ENCODE measurements at places on chromosomes 1 and 21.

GRCh38 chr1:89394851-89395250 lies 31.0 kb downstream of the GBP6 start:
- DNase-seq: no peak

GRCh38 chr1:230165536-230165935 lies 98.5 kb downstream of the GALNT2 start:
- no peak for DNase-seq

- no peak for DNase-seq
These were observed 8.6 kb downstream of the SLC2A1 start for GRCh38 chr1:42950116-42950481.

GRCh38 chr1:66248746-66249145 lies 285.2 kb upstream of the SGIP1 start:
- no peak for DNase-seq

GRCh38 chr1:22500058-22500457 lies 48.4 kb downstream of the ZBTB40 start:
- no peak for DNase-seq

DNA sequence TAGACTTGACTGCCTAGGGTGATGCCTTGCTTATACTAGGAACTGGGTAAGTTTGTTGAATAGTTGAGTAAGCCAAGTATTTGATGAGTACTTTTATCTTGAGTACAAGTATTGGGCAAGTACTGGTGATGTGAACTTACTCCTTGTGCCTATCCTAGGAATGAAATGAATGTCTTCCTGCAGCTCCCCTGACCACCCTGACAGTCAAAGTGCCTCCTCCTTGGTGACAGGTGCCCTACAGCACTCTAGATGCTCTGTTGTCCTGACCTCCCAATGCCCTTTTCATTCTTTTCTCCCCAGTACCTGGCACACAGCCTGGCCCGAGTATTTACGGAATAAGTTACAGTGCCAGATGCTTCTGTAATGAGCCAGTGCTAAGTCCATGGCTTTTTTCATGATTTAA lies 25.5 kb downstream of the PCSK9 start:
- no peak for DNase-seq

GRCh38 chr1:14712136-14712535 lies 113.7 kb downstream of the KAZN start:
- DNase-seq: no peak

GRCh38 chr1:151990856-151991198 lies 2.8 kb downstream of the S100A10 start:
- DNase-seq: no peak

DNA sequence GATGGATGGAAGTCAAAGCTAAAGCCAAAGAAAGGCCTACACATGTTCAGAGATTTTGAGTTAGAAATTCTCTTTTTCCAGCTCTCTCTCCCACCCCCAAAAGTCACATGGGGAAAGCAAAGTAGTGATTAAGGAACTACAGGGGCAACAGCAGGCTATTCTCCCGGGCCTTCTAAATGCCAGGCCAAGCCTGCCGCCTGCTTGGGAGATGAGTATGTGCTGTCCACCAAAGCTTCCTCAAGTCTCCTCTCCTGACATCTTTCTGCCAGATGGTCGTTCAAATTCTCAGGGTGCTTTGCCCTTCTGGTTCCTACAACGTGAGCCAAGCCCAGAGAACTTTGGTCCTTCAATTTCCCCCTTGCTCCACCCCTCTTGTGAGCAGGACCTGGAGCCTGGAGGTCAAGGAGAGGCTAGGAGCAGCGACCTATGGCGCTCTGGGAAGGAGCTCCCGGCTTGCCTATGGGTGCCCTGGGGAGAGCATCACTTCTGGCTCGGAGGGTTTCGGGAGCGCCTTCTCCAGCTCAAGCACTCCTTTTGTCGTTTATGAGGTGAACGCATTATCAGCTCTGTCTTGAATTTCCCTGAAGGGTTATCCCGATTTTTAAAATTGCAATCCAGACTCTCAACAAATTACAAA lies 4.4 kb upstream of the PRRX1 start:
- no peak for DNase-seq

DNA sequence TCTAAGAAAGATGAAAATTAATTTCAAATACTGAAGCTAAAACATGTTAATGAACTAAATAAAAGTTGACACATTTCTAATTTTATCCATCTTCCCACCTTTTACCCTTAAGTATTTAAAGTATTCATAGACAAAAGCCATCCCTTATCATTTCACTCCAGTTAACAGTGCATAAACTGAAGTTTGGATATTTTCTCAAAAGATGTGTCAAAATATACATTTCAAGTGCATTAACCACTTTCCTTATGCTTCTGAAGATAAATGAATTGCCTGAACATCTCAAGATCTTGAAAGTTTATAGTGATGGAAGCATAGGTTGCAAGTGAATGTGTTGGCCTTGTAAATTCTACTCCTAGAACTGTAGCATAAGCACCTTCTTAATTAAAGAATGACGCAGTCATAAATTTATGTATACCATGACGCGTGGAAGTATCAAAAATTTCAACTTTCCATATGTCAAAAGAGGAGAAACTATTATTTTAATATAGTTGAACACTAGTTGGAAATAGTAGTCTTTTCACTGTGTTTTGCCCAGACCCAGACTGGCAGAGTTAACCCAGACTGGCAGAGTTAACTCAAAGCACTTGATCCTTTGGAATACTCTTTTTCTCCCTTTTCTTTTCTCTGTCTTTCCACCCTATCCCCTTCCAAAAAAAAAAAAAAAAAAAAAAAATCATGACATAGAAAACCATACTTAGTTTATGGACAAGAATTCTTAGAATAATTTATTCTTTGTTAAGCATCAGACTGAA lies 282.6 kb upstream of the C1orf105 start:
- no peak for DNase-seq

- no peak for DNase-seq
These were observed 8.3 kb upstream of the RUNX1 start for GRCh38 chr21:35057428-35057827.

DNA sequence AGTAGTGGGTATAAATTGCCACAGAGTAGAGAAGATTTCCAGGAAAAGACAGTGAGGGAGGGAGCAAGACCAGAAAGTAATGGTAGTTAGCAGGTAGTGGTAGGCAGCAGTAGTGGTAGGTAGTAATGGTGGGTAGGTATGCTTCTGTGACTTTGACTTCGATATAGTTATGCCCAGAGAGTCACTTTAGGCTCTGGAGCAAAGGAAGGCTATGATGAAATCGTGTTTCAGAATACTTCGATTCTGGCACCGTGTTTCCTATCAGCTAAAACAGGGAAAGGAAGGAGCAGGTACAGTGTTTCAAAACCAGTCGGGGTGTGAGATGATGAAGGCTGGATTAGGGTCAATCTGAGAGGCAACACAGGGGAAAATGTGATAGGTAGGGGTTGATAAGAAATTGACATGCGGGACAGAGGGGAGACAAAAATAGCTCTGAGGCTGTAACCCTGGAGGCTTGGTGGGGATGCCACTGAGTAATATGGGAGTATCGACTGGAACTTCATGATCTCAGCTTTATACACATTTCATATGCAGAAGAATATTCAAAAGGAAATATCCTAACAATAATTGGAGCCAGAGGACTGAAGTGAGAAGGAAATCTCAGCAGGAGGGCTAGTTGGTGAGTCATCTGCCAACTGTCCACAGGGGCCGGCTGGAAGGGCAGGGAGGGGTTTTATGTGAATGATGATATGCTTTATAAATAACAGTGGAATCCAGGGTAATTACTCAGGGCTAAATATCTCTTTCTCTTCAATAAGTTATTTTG lies 25.2 kb upstream of the TRIM45 start:
- no peak for DNase-seq

DNA sequence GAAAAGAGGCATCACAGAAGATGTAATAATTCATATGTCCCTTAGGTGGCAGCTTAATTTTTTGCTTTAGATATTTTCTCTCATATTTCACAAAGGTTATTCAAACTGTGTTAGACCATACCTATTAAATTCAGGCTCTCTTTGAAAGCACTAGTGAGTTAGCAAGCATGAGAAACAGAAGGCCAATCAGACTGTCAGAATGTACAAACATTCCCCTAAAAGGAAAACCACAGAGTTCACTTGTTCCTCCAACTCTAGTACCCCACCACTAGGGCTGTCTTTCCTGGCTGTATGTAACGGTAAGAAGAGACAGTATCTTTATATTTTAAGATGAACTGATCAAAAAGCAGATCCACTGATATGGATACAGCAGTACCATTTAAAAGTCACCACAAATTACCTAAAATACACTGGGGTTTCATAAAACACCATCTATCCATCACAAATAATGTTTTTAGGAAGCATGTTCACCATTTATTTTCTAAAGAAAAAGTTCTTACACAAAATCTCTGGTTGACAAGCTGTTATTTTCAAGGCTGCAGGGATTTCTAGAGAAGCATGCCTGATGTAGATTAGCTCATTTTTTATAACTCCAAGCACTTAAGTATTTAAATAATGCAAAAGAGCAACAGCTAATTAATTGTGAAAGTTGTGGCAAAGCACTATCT lies 1.8 kb downstream of the ARPC5 start:
- no peak for DNase-seq

DNA sequence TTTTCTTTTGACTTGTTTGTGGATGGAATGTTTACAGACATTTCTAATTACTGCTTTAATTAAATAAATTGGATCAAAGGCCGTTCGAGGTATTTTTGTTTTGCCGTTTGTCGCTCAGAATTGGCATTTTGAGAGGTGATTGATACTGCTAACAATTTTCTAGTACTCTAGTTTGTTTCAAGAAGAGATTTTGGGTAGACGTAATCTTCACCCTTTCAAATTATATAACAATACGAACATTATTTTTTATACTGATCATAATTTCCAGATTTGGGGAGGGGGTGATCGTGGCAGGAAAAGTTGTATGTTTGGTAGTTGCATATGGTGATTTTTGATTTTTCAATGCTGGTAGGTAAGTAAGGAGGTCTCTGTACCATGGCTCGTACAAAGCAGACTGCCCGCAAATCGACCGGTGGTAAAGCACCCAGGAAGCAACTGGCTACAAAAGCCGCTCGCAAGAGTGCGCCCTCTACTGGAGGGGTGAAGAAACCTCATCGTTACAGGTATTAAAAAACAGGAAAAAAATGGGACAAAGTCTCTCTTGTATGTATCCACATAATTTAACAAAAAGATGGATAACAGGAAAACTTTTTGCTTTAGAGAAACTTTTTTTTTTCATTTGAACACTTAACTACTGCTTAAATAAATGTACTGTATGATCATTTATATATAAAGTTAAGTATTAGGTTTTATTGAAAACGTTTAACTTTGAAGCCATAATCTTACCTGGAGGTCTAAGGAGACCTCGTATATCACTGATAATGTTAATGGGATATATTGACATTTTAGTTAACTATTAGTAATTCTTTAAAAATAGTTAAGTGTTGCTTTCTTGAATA lies 1.7 kb downstream of the H3-3A start:
- no peak for DNase-seq

DNA sequence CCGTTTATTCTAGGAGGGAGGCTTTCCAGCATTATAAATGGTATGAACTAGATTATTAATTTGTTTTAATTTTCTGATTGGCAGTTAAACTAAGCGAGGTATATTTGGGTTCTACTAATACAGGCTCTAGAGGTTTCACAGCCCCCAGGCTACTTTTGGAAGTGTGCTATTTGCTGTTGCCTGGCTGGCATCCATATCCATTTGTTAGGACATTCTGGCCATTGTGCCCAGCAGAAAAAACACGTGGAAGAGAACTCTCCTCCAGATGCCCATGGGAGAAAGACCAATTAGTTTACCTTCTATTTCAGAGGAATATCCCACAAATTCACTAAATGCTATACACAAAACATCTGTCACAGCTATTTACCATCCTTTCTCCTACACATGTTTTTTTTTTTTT lies 29.3 kb downstream of the MACO1 start:
- DNase-seq: no peak

DNA sequence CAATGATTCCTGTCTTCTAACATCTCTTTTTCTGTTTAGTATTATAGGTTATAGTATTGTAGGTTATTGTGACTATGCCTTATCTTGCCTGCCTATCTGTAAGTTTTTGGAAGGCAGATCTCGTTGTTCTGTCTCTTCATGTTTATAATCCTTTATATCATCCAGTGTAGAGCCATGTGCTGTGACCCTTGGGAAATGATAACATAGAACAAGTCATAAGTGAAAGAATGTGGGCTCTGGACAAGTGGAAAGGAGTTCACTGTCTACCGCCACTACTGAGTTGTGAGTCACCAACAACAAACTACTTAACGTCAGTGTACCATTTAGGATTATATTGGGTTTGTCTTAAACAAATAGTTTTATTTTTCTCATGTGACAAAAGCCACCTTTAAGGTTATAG lies 139.3 kb downstream of the LYPLAL1 start:
- DNase-seq: no peak

DNA sequence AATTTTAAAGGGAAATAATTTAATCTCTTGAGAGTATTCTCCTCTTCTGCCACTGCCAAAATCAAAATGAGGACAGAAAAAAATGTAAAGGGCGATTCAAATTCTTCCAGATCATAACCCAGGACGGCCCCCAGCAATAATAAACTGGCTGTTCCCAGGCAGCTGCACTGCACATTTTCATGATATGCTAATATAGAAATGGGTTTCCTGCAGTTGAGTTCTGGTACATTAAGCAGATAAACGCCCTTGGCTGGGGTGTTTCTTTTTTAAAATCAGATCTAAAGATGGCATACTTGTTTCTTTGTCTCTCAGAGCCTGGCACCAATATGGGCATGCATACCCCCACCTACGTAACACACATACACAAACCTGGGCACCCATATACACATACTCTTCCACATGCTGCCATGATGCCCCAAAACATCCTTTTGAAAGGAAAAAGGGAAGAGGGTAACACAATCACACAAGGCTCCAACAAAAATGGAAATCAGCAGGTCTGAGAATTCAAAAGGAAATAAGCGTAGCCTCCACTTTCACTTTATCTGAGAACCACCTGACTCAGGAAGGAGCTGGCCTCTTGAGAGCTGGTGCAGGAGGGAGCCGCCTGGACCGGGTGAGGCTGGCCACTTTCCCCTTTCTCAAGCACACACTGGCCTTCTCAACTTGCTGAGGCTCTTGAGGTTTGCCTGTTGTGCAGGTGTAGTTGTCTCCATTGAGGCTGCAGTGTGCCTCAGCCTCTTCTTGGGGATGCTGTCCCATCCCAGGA lies 653.4 kb downstream of the KIF26B start:
- DNase-seq: no peak

DNA sequence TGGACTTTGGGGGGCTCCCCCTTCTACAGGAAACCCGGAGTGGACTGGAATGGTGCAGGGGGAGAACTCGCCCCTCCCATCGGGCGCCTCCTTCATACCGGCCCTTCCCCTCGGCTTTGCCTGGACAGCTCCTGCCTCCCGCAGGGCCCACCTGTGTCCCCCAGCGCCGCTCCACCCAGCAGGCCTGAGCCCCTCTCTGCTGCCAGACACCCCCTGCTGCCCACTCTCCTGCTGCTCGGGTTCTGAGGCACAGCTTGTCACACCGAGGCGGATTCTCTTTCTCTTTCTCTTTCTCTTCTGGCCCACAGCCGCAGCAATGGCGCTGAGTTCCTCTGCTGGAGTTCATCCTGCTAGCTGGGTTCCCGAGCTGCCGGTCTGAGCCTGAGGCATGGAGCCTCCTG lies at the start of gene TNFRSF14:
Gene TNFRSF14 (plus strand): TSS at position 95 of the 401 bp plus-strand sequence. CDS start 294 bp downstream, at position 389.
- peak; percentile 72 for DNase-seq

- DNase-seq: peak; percentile 76
These were observed 29.7 kb downstream of the ACP6 start for GRCh38 chr1:147640553-147641165.

All from stimulated activated naive CD4-positive, alpha-beta T cell treated with Interleukin-2 at 50 U/mL for 16 hours (primary cell).